ENCODE measurements at places on chromosomes 3 and 15. TPM values are rescaled to one million over a fixed set of nuclear protein-coding genes. Genes with fewer than 3 reads are reported as not detected.

The ZBTB38 gene
- 96.4 TPM for total RNA-seq

The CHRNB4 gene
- not detected for total RNA-seq

The CNTN3 gene
- total RNA-seq, result not detected

The GAP43 gene
- 4.9 TPM for total RNA-seq

The NKTR gene
- 26.0 TPM for total RNA-seq

The ABI3BP gene
- 38.0 TPM for total RNA-seq

The PDIA5 gene
- 62.2 TPM for total RNA-seq

The SPTSSB gene
- not detected for total RNA-seq

The PLSCR5 gene
- total RNA-seq, result not detected

The CRABP1 gene
- not detected for total RNA-seq

The EPB42 gene
- not detected for total RNA-seq

The PODXL2 gene
- 3.6 TPM for total RNA-seq

The ATP8B4 gene
- 1.8 TPM for total RNA-seq

The LRTM1 gene
- not detected for total RNA-seq

The GASK1A gene
- total RNA-seq, result 0.15 TPM

The EFHB gene
- total RNA-seq, result 4.4 TPM

The SNTN gene
- not detected for total RNA-seq

The ZBTB47 gene
- total RNA-seq, result 20.2 TPM

The CD200R1 gene
- not detected for total RNA-seq

The GOLGA6L7 gene
- total RNA-seq, result not detected

The KBTBD13 gene
- total RNA-seq, result not detected

The CSK gene
- total RNA-seq, result 28.1 TPM

The FAM3D gene
- not detected for total RNA-seq

The ECE2 gene
- total RNA-seq, result 0.12 TPM

The STX19 gene
- not detected for total RNA-seq

The ISLR gene
- total RNA-seq, result 259 TPM

The WDR49 gene
- not detected for total RNA-seq

The CPLX3 gene
- total RNA-seq, result not detected

The FBXL22 gene
- total RNA-seq, result not detected
